Activated naive CD8-positive, alpha-beta T cell treated with anti-CD3 and anti-CD28 coated beads, Interleukin-2, amount 50 U/mL, for 24 hours (primary cell): ENCODE measurements at places on chromosomes 6 and 20.

DNA sequence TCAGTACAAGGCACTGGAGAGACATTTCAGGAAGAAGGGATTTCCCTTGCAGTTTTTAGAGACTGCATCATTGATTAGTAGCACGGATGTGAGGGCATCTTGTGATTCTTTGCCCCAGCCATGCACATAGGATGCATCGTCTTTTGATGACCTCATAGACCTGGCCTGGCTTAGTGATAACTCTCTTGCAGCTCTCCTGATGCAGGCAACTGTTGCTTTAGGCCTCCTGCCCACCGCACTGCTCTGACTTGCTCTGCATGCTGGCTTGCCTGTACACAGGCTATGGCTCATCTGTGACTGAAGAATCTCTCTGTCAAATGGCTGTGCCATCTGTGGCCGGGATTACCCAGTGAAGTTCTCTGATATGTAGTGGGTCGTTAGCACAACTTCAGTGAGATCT, 207.7 kb upstream of the PTCHD4 start:
- no peak overlapping the region for H3K4me3 ChIP-seq
- H3K36me3 ChIP-seq = no peaks in the 10 kb centered on the region
- H3K27ac ChIP-seq = no peak overlapping the region
- no peaks in the 10 kb centered on the region for H3K4me1 ChIP-seq

DNA sequence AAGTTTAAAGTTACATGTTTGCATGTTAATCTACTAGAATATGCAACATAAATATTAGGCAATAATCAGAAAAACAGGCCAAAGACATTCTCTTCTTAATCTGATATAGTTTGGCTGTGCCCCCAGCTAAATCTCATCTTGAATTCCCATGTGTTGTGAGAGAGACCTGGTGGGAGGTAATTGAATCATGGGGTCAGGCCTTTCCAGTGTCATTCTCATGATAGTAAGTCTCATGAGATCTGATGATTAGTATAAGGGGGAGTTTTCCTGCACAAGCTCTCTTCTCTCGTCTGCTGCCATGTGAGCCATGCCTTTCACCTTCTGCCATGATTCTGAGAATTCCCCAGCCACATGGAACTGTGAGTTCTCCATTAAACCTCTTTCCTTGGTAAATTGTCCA, 1241.7 kb upstream of the ADGRB3 start:
- no peaks in the 10 kb centered on the region for H3K4me1 ChIP-seq
- no peak overlapping the region for H3K27ac ChIP-seq
- no peaks in the 10 kb centered on the region for H3K36me3 ChIP-seq
- DNase-seq = no peak

GRCh38 chr20:62776692-62777527, 19.4 kb upstream of the MRGBP start:
- H3K27me3 ChIP-seq = no peaks in the 10 kb centered on the region
- H3K27ac ChIP-seq = peak overlapping the region; percentile 96
- DNase-seq = peak; percentile 66
- peaks cover 46% of the 10 kb centered on the region for H3K4me1 ChIP-seq
- peak overlapping the region; percentile 67 for H3K4me3 ChIP-seq

GRCh38 chr20:5116875-5117274, 2.9 kb downstream of the PCNA start:
- no peak for DNase-seq
- peaks cover 67% of the 10 kb centered on the region for H3K4me1 ChIP-seq
- peaks cover 62% of the 10 kb centered on the region for H3K36me3 ChIP-seq

GRCh38 chr20:50957798-50958614, at the start of gene DPM1:
DPM1 (minus strand) TSS chr20:50958532; CDS start chr20:50958523, 9 bp downstream.
- peak within 1 kb of the TSS; percentile 95 for H3K4me3 ChIP-seq
- peaks cover 66% of the 10 kb centered on the region for H3K4me1 ChIP-seq
- peak within 1 kb of the TSS; percentile 100 for H3K27ac ChIP-seq
- no peaks in the 10 kb centered on the region for H3K27me3 ChIP-seq

- H3K27ac ChIP-seq = no peak overlapping the region
- no peaks in the 10 kb centered on the region for H3K4me1 ChIP-seq
- no peaks in the 10 kb centered on the region for H3K36me3 ChIP-seq
- DNase-seq = no peak
- no peak overlapping the region for H3K4me3 ChIP-seq
- no peaks in the 10 kb centered on the region for H3K27me3 ChIP-seq
Measured at GRCh38 chr6:54390362-54390761, 82.1 kb downstream of the TINAG start.

DNA sequence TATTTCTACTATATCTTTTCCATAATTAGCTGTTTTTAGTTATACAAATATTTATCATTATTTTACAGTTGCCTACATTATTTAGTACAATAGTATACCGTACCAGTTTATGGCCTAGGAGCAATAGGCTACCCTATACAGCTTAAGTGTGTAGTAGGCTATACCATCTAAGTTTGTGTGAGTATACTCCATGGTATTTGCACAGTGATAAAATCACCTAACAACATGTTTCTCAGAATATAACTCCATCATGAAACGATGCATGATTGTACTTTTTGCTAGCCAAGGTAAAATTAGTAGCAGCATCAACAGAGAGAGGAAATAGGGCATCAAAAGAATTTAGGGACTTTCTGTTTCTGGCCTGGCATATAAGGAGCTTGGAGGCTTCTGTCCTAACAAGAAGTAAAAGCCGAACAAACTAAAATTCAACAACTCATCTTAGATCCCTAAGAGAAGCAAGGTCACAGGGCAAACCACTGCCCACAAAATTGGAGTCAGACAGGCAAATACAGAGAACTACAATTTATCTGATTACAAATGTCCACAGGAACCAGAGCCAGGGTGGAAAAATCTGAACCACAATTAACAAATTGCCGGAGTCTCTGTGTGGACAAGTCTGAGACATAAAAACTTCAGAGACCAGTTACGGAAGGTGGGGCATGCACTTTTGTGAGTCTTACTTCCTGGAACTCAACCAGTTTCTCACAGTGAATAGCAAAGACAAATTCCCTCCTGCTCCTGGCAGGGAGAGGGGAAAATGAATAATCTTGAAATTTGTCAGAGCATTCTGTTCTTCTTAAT, 671.4 kb downstream of the RFPL4B start:
- no peak for DNase-seq
- H3K4me1 ChIP-seq = no peaks in the 10 kb centered on the region
- H3K4me3 ChIP-seq = no peak overlapping the region
- H3K27me3 ChIP-seq = no peaks in the 10 kb centered on the region
- no peaks in the 10 kb centered on the region for H3K36me3 ChIP-seq

DNA sequence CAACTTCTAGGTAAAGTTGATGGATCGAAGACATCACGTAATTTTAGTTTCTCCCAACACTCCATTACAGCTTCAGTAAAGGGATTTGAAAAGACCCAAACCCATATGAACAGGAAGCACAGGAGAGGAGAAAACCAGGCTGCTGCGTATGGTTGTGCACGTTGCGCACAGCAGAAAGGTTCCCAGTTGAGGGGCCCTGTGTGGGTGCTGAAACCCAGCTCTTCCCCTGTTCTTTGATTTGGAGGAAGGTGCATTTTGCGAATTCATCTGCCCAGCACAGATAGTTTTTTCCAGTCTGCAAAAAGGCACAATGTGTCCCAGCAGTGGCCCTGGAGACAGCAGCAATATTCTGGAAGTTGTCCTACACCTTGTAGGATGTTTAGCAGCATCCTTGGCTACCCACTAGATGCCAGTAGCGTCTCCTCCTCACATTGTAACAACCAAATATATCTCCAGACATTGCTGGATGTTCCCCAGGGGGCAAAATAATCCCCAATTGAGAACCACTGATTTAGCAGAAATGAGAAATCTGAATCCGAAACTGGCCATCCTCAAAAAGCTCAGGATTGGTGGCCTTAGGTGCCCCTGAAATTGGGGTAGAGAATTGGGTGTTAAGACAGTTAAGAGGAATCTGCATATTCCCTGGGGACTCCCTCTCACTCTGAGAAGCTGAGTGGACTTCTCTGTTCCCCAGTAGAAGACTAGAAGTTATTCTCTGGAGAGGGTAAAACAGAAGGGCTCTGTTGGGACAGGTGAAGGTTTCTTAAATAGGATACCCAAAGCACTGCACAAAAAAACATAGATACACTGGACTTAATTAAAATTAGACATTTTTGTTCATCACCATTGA, 12.2 kb downstream of the SUN5 start:
- DNase-seq = no peak
- no peaks in the 10 kb centered on the region for H3K27me3 ChIP-seq
- no peak overlapping the region for H3K4me3 ChIP-seq
- peaks cover 31% of the 10 kb centered on the region for H3K4me1 ChIP-seq
- H3K27ac ChIP-seq = no peak overlapping the region

GRCh38 chr20:57696401-57696961, 13.3 kb downstream of the PMEPA1 start:
- no peak overlapping the region for H3K4me3 ChIP-seq
- no peaks in the 10 kb centered on the region for H3K36me3 ChIP-seq
- no peak for DNase-seq
- H3K27me3 ChIP-seq = no peaks in the 10 kb centered on the region
- H3K27ac ChIP-seq = no peak overlapping the region

GRCh38 chr6:106161311-106161874, 75.3 kb downstream of the PRDM1 start:
- H3K4me3 ChIP-seq = no peak overlapping the region
- no peaks in the 10 kb centered on the region for H3K27me3 ChIP-seq
- peaks cover 1% of the 10 kb centered on the region for H3K36me3 ChIP-seq
- peaks cover 37% of the 10 kb centered on the region for H3K4me1 ChIP-seq

DNA sequence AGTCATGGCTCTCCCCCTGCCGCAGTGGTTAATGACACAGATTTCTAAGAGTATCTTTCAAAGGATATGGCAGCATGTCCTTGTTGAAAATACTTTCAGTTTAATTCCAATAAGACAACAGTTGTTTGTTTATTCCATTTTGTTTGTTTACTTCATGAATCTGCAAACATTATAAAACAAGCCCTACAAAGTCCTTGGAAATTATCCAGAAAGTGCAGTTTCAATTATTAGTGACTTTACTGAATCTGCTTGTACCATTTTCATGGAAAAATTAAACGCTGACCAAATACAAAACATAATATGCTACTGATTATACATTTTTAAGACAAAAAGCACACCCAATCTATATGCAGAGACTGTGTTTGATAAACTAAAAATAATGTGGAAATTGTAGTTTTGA, 3.3 kb downstream of the HEY2 start:
- H3K4me3 ChIP-seq = no peak overlapping the region
- peaks cover 45% of the 10 kb centered on the region for H3K27me3 ChIP-seq
- no peak overlapping the region for H3K27ac ChIP-seq
- DNase-seq = no peak

GRCh38 chr6:20215310-20215709, 3.0 kb upstream of the MBOAT1 start:
- H3K27ac ChIP-seq = no peak overlapping the region
- H3K36me3 ChIP-seq = no peaks in the 10 kb centered on the region
- H3K4me3 ChIP-seq = no peak overlapping the region
- H3K4me1 ChIP-seq = peaks cover 19% of the 10 kb centered on the region
- DNase-seq = no peak

DNA sequence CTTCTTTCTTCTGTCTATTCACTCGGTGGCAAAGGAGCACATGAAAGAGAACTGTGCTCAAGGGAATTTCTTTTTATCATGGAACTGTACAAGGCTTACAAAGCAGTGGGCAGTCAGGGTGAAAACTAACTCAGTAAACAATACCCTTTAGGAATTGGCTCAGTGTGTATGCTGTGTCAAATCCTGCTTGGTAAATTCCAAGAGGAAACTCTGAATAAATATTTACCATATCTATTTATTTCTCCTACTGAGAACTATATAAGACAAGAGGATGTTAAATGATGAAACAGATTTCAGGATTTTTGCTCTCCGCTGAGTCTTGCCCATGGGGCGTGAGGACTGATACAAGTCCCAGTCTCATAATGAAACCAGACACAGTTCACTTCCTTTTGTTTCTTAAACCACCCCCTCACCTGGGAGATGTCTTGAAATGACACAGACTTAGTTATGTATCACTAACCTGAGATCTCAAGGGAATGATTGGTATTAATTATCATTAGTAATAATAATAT, 188.8 kb downstream of the BACH2 start:
- peaks cover 40% of the 10 kb centered on the region for H3K36me3 ChIP-seq
- H3K27ac ChIP-seq = peak overlapping the region; percentile 86
- peaks cover 98% of the 10 kb centered on the region for H3K4me1 ChIP-seq

DNA sequence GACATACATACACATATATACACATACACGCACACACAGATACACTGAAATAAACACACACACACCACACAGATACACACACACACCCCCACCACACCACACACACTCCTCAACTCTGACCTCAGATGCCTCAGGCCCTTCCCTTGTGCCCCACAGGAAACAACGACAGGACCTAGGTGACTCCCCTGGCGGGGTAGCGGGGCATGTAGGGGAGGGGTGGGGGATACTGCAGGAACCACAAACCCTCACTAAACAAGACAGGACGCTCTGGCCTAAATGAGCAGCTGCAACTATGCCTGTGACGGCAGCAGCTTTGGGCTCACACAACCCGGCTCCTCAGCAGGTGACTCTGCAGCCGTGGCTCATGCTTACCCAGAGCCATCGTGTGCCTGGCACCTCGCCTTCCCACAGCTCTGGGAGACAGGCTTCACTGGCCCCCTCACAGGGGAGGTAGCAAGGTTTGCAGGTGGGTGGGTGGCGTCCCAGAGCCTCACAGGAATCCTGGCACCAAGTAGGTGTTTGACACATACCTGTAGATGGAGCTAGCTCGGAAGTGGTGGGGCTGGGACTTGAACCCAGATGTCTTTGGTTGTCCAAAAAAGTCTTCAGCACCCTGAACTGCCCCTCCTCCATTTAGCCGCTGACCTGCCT, 100.8 kb downstream of the GRM4 start:
- DNase-seq = no peak
- peaks cover 9% of the 10 kb centered on the region for H3K4me1 ChIP-seq
- H3K27ac ChIP-seq = no peak overlapping the region
- H3K36me3 ChIP-seq = no peaks in the 10 kb centered on the region

- peak; percentile 49 for DNase-seq
- H3K4me1 ChIP-seq = peaks cover 43% of the 10 kb centered on the region
- H3K4me3 ChIP-seq = peak within 1 kb of the TSS; percentile 84
- H3K27ac ChIP-seq = peak within 1 kb of the TSS; percentile 82
- H3K36me3 ChIP-seq = peaks cover 2% of the 10 kb centered on the region
Measured at GRCh38 chr20:44651684-44652423, at the start of gene ADA. ADA (minus strand) TSS chr20:44651699; CDS start chr20:44651607, 92 bp downstream.

DNA sequence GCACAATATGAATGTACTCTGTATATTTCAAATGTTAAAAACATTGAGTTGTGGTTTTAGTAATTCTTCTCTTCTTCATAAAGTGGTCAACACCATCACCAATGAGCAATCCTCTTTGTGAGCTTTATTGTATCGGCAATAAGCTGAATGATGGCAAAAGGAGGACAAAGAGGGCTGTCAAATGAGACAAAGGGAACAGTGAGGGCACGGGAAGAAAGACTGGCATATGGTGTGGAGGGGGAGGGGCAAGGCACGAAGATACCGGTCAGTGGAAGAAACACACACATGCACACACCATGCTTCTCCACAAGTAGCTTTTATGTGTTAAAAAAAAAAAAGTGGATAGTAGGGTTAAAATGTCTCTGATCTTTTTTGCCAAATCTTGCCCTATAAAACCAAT, 506.8 kb upstream of the CITED2 start:
- peaks cover 3% of the 10 kb centered on the region for H3K4me1 ChIP-seq
- peaks cover 5% of the 10 kb centered on the region for H3K27me3 ChIP-seq
- no peaks in the 10 kb centered on the region for H3K36me3 ChIP-seq
